ENCODE measurements at places on chromosomes 7 and 10.

GRCh38 chr7:29202651-29203069 is 8.1 kb downstream of the CHN2 start:
- DNase-seq = no peak

DNA sequence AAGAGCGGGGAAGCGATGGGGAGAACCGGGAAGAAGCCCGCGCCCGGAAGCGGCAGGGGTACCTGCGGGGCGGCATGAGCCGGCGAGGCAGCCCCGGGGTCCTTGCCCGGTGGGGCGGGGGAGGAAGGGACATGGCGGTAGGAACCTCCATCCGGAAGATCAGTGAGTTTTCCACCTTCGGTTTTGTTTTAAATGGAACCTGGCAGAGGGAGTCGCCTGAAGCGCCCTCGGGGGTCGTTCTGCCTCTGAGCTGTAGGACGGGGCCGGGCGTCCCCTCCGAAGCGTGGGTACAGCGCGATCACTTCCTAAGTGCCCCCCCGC is 471 bp downstream of the PFKP start:
- DNase-seq = no peak

GRCh38 chr7:30934732-30935568 is 23.3 kb downstream of the AQP1 start:
- no peak for DNase-seq

DNA sequence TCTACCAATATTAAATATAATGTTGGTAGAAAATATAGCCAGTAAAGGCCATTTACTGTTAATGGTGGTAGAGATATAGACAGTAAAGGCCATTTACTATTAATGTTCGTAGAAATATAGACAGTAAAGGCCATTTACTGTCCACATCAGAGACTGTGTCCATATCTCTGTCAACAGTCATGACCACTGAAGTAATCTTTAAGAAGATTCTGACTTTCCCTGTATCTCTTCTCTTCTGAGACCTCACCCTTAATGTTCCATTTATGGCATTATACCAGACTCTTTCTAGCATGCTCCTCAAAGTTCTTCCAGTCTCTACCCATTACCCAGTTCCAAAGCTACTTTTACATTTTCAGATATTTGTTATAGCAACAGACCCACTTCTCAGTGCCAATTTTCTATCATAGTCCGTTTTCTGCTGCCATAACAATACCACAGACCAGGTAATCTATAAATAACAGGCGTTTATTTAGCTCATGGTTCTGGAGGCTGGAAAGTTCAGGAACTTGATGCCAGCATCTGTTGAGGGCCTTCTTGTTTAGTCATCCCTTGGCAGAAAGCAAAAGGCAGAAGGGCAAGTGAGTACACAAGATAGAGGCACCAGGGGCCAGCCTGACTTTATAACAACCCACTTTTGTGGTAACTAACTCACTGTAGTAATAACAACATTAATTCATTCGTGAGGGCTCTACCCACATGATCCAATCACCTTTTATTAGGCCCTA is 7.9 kb upstream of the NUDCD3 start:
- no peak for DNase-seq

DNA sequence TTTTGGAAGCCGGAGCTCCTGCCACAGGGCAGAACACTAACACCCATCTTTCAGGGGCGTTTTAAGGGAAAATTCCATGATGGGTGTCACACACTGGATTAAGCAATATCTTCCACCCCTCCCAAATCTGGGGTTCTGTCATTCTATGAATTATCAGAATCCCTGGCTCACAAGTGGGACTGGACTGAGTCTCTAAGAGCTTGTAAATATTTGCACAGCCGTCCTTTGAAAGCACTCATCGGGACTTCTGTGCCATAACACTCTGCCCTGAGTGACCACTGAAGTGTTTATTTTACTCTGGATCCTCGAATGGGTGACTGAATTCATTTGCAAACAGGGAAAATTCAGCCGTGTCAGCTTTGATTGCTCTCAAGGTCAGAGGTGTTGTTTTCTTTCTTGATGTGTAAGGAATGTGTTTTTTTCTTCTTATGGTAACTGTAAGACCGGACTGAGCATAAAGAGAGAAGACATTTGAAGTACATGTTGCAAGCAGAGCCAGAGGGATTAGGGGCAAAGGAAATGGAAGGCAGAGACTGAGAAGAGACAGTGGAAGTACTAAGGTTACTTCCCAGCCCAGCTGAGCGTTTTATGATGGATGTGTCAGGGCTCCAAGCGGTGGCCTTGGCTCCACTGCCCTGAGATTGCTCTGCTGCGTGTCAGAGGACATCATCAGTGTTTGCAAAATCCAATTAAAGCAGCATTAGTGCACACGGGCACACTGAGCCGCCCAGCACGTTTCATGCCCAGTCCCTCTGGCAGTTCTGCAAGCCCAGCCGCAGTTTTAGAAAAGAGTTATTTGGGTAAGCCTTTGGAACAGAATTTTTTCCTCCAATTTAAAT is 17.7 kb upstream of the GTPBP4 start:
- DNase-seq = no peak

DNA sequence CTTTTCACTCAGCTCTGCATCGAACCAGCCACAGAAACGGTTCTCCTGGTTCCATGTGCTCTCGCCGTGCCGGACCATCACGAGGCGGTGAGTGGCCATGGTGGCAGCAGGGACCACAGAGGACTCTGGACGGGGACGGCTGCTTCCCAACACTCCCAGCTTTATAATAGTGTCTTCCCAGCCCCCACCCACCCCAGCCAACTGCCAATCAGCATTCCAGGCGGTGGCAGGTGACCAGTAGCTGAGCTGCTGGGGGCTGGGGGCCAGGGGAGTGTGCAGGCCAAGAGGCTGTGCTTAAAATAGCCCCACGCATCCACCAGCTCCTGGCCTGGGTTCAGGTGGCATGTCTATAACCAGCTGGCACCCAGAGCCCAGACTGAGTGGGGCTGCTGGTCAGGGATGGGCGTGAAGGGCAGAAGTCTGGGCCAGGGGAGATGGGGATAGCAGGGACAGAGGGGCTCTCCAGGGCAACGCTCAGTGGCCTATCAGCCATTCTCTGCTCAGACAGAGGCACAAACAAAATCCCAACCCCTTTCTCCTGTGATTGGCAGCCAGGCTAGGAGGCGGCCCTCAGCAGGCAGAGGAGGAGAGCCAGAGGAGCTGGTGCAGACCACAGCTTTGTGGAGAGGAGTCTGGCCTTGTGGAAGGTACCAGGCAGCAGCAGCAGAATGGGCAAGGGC is at the start of gene PGAM2:
PGAM2 (minus strand) TSS at position 137 of the 680 bp plus-strand sequence; CDS start at position 99, 38 bp downstream.
- peak; percentile 42 for DNase-seq
